Heart right ventricle (tissue), 16 donors: ENCODE measurements at places on chromosomes 3 and 15. TPM values are rescaled to one million over a fixed set of nuclear protein-coding genes. Genes with fewer than 3 reads are reported as not detected.

DNA sequence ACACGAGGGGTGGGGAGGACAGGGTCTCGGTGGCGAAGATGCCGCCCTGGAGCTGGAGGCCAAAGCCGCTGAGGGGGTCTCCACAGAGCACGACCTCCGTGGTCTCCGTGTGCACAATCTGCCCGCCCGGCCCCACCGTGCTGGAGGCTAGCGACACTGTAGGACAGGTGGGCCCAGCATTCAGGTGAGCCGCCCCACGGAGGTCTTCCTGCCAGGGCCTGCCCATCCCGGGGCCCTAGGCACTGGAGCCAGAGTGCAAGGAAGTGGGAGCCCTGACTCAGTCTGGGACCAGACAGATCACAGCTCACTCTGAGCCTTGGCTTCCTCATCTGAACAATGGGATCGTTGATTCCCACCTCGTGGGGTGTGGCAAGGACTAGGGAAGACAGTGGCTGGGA, 25.8 kb downstream of the GRIP2 start:
- no peak for DNase-seq

DNA sequence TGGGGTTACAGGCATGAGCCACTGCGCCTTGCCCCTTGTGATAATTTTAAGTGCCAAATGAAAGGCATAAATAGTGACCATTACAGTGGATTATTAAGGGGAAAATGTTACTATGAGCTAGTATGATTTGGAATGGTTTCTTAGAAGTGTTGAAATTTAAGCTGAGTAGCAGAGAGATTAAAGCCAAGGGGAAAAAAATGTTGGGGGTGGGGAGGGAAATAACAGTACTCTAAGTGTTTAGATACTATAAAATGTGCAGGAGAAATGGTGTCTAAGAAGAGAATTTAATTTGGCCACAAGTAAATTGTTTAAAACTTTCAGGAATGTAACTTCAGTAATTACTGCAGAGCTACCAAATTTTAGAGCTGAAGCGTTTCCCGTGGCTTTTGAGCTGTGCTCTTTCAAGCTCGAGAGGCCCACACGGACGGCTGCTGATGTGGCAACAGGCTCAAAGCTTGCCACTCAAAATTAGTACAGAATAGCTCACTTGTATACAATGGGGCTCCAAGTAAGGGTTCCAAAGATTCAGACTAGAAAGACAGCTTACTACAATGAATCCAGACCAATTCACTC, 23.9 kb upstream of the SLC12A8 start:
- DNase-seq = no peak

DNA sequence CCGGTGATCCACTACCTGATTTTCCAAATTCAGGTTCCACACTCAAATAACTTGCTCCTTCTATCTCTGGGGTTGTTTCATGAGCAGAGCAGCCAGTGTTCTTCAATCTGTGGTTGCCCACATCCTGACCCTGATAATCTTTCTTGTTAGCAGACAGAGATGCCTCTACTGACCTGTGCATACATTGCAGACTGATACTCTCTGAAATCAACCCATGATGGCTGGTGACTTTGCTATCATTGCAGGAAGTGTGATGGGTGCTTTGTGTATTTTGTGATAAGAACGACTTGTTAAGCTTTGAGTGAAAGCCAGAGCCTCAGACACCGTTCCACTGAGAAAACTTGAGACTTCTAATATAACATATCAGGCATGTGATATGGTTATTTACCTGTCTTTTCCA, 39.9 kb downstream of the GATM start:
- no peak for DNase-seq

DNA sequence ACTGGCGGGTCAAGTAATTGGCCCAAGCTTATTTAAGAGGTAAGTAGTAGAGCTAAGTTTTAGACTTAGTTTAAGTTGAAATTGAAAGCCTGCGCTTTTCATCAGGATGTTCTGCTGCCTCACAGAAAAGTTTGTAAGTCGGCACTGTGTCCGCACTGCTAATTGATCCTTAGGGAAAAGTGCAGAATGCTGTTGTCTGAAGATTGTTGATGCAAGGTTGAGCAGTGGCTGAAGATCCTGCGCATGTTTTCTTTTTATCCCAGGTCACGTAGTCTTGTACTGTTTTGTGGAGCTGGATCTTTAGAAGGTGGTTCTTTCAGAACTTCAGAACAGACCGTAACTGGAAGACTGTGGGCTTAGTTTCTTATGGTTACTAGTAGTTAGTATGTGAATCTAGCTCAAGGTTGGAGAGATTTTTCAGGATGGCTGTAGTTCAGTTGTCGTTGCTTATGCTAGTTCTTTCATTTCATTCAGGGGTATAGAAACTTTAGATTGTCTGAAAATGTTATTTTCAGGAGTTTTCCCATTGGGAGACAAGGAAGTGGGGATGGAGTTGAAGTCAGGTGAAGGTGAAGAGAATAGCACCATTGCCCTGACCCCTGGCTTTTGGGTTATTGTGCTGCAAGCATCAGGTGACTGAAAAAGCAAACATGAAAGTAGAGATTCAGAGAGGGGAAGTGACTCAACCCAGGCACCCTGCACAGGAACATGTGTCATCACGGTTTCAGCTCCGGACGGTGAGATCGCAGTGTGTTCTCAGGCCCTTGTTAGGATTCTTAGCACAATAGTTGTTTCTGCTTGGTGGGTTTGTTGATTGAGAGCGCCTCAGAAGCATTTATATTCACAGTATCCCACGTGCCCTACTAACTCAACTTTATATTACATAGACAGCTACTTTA, 32.8 kb downstream of the AKAP13 start:
- peak; percentile 50 for DNase-seq

GRCh38 chr3:66220066-66220465, 735 bp upstream of the SLC25A26 start:
- DNase-seq = no peak

GRCh38 chr3:31980530-31981205, 394 bp downstream of the OSBPL10 start:
- peak; percentile 44 for DNase-seq

DNA sequence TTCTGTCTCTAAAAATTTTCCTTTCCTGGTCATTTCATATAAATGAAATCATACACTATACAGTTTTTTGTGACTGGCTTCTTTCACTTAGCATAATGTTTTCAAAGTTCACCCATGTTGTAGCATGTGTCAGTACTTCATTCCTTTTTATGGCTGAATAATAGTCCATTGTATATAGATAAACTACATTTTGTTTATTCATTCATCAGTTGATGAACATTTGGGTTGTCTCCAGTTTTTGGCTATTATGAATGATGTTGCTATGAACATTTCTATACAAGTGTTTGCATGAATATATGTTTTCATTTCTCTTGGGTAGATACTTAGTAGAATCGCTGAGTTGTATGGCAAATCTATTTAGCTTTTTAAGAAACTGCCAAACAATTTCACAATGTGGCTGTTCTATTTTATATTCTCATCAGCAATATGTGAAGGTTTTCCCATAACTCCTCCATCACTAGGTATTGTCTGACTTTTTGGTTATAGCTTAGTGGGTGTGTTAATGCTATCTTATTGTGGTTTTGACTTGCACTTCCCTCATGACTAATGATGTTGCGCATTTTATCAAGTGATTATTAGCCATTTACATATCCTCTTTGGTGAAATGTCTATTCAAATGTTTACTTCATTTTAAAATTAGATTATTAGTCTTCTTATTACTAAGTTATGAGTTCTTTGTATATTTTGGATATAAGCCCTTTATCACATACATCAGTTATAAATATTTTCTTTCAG, 21.7 kb upstream of the AP4E1 start:
- no peak for DNase-seq

DNA sequence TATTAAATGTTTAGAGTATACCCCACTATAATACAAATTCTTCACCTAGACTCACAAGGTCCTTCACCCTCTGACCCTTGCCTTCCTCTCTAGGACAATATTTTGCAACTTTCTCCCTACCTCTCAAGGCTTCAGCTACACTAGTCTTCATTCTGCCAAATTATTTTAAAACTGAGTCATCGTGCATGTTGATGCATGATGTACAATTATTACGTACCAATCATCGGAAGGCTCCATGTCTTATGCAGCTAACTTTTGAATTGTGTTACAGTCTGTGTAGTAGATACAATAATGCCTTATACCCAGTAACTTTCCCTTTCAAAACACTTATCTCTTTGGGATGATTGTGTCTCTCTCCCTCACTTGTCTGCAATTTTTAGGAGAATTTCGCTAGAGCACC, 98.5 kb upstream of the ROBO2 start:
- DNase-seq = no peak

DNA sequence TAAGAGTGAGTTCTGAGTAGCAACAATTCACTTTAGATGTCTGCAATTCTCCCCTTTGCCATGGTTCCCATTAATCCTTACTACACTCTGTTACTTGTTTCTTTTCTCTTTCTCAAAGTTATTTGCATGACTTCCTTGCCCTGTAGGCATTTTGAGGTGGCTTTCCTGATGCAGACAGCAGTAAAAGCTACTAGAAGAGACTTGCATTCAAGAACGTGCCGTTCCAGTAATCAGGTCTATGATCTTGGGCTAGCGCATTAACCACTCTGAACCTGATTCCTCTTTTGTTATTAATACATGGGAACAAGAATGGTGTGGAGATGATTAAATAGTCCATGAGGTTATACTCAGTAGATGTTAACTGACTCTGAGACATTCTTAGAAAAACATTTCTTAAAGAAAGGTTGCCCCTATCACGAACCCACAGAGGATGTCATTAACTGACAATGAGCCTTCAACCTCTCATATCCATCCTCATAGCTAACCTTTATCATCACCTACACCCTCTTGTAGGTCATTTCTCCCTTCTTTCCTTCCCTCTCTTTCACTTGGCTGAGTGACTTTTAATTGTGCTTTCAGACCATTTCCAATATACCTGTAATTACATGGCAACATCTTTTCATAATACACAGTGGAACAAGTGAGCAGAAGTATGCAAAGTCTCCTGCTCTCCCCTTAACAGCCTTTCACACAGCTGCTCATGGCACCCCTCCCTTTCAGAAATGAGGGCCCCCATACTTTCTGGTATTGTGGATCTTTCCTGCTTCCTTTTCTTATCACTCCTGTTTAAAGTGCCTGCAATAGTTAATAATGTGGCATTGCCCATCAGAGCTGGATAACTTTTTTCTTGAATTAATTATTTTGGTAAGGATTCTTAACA, 175.9 kb downstream of the CHST2 start:
- DNase-seq = no peak

GRCh38 chr3:151415289-151415688, 30.7 kb upstream of the P2RY12 start:
- DNase-seq = no peak

DNA sequence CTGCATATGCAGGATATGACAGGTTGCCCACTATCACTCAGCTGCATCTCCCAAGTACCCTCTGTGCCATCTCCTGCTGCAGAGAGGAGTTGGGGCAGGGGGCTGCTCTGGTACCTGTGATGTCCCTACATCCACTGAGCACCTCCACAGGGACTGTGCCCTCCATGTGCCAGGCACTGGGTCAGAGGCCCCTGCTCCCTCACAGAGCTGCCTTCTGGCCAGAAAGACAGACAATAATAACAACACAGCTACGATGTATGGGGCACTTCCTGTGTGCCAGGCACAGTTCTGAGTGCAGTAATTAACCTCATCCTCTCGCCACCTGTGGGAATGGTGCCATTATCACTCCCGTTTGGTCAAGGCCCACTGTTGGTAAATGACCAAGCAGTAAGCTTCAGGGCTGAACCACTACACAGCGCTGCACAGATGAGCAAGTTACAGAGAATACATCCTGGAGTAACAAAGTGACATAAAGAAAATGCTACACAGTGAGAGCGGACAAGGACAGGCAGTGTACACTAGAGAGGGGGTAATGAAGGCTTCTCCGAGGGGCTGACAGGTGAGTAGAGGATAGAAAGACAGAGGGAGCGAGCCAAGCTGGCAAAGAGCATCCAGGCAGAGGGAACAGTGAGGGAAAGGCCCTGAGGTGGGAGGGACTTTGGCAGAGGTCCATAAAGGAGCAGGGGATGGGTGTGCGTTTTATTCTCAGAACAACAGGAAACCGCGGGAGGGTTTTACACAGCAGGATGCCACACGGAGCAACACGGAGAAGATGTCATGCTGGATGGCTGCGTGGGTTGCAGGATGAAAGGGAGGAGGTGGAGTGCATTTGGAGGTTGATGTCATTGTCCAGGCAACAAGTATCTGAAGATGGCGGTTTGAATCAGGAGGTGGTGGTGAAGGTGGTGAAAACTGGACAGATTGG, 13.6 kb downstream of the WNT7A start:
- DNase-seq = no peak

GRCh38 chr3:175410251-175410650, 551.1 kb downstream of the NAALADL2 start:
- no peak for DNase-seq

GRCh38 chr3:145518639-145519038, 642.3 kb downstream of the PLOD2 start:
- no peak for DNase-seq

- DNase-seq = no peak
These were observed 453.1 kb downstream of the IL5RA start for GRCh38 chr3:2656806-2657777.

- no peak for DNase-seq
These were observed 227.2 kb upstream of the TBL1XR1 start for GRCh38 chr3:177424521-177424920.

DNA sequence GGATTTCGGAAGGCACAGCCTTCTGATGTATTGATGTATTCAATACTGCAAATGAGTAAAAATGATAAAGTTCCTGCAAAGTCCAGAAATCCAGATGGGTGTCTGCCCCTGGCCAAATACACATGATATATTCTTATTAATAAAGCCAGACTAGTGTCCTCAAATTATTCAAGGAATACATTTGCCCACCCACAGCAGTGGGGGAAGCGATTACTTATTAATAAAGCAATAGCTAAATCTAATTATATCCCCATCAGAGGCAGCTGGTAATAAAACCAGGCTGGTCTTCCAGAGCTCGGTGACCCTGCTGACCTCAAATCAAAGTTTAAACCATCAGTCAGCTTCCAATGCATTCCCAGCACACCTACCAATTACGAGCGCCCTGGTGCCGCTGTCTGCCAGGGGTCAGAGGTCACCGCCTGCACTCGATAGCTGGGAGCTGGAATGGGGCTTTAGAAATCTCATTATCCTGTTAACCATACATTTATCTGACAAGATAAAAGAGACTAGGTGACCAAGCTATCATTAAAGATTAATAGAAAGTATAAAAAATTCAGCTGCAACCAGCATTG, 330.3 kb downstream of the UACA start:
- DNase-seq = no peak

The PYDC2 gene
- total RNA-seq = not detected

The GABRR3 gene
- not detected for total RNA-seq

The FSD2 gene
- 86.9 TPM for total RNA-seq

The PCOLCE2 gene
- 101 TPM for total RNA-seq

The SCAANT1 gene
- not detected for total RNA-seq

The ALS2CL gene
- total RNA-seq = 20.8 TPM
